Right ventricle myocardium inferior (tissue), 1 donor: ENCODE measurements at places on chromosomes 4 and X. TPM values are rescaled to one million over a fixed set of nuclear protein-coding genes. Genes with fewer than 3 reads are reported as not detected.

GRCh38 chr4:67918428-67918827 lies 34.6 kb upstream of the TMPRSS11D start:
- DNase-seq = no peak

DNA sequence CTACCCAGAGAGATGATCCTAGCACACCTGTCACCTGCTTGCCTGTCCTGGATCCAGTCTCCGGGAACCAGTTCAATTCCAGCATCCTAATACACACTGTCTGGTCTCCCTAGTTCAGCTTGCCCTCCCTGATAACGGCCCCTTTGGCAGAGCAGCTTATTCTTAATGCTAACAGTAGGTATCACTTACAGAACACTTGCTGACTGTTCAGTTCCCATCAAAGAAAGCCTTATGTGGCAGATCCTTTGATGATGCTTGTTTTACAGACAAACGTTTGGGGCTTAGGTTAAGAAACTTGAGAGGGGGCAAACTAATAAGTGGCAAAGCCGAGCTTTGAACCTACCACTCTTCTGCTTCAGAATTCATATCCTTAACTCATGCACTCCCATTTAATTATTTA lies 890 bp downstream of the RASSF6 start:
- DNase-seq = no peak

GRCh38 chr4:74016068-74016467 lies 17.6 kb upstream of the CXCL5 start:
- no peak for DNase-seq

- DNase-seq = no peak
Observed at GRCh38 chr4:48270523-48270897, 872 bp upstream of the TEC start.

- peak; percentile 76 for DNase-seq
Observed at GRCh38 chrX:118976599-118977340, 2.4 kb downstream of the LONRF3 start.

- DNase-seq = no peak
Observed at GRCh38 chr4:77349796-77350195, 192.8 kb downstream of the CCNG2 start.

DNA sequence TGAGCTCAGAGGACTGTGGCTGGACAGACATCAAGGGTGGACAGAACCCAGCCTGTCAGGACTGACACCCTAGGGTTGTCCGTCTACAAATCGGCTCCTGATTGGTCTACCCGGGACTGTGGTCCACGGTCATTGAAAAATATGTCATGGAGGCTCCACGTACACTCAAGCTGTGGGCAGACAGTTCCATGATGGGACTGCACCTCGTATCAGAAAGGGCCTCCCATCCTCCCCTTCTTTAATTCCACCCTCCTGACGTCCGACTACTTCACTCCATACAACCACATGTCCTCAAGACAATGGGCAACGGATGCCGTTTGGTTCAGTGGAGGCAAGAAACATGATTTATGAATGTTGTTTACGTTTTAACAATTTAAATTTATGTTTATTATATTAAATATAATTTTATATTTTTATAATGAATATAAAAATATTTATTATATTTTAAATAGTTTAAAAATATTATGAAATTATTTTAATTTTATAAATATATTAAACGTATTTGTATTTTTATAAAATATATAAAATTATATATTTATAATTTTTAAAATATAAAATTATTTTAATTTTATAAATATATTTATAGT lies 58.0 kb upstream of the SHOX start:
- DNase-seq = no peak

- no peak for DNase-seq
Observed at GRCh38 chrX:45849261-45849862, 648.7 kb upstream of the DIPK2B start.

- no peak for DNase-seq
Observed at GRCh38 chr4:108199881-108200280, 31.1 kb upstream of the LEF1 start.

DNA sequence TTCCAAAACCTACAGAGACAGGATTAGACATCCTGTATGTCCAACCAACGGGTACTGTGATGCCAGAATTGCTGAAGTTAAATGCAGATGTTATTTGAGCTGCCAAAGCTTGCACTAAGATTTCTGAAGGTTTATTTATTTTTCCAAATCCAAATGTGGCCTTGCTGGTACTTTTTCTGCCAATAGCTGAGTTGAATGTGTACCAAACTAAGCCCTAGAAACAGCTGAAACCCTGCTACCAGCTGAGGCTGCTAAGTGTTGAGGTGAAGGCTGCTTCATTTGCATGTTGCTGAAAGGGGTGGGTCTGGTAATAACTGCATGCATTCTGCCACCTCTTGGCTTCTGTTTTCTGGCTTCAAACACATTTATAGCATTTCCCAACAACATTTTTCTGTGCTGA lies 366.5 kb downstream of the FAT4 start:
- no peak for DNase-seq

- peak; percentile 52 for DNase-seq
Observed at GRCh38 chr4:1318488-1319213, 28.4 kb upstream of the UVSSA start.

GRCh38 chrX:39163581-39164126 lies 362.4 kb downstream of the MID1IP1 start:
- DNase-seq = no peak

- no peak for DNase-seq
Observed at GRCh38 chr4:90074322-90074886, 52.8 kb upstream of the CCSER1 start.

DNA sequence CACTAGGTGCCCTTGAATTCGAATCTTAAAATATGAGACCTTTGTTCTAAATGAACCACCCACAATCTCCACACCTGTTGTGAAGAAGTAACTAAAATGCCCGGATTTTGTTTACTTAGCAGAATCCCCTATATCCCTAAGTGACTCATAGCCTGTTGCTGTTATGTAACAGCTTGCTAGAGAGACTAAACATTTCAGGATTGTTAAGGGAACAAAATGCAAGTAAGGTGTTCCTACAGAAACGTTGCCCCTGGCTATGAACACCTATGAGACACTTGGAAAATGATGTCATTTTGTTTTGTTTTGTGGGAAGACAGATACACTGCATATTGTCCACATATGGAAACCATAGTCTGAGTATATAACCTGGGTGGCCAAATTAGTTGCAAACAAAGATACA lies 24.2 kb upstream of the MXRA5 start:
- DNase-seq = no peak

- DNase-seq = no peak
Observed at GRCh38 chrX:108359806-108360602, 78.2 kb downstream of the COL4A6 start.

- DNase-seq = no peak
Observed at GRCh38 chr4:95963456-95963855, 123.6 kb downstream of the PDHA2 start.

DNA sequence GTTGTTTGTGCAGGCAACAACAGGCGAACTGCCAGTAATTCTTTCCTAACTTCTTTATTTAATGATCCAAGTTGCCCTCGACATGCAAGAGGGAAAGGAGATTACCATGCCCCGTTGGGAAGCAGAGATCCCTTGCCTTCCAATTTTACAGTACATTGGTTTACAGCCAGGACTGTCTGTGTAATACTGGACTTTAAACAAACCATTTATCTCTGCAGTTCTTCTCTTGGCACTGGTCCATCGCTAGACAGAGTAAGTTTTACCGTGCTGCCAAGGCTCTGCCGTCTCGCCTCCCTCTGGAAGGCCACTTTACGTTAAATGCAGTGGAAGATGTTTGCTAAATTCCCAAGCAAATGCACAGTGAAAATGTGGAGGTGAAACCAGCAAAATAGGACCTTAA lies 660.3 kb upstream of the PRKX start:
- no peak for DNase-seq

DNA sequence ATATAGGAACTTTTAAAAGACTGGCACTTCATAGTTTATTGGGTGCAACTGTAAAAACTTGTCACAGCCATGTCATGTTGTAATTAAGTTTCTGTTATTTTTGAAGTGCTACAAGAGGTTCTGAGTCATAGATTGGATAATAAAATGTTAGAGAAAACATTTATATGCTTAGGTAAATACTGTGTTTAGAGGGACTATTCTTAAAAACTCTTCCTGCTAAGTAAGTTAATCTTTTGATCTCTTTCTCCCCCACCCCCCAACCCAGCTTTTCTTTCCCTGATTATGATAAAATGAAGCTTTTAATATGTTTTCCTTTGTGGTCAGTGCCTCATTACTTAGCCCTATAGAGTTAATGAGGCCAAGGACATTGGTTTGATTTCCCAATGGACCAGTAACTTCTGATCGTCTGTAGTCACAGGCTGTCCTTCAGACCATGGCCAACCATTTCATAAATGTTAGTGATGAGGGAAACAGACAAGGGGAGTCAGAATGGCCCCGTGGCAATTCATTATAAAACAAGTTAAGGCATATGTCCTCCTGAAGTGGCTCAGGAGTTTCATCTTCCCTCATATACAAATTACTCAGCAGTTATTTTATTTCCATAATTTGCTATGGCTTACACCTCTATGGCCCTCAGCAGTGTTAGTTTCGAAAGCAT lies 3.9 kb upstream of the PDLIM5 start:
- no peak for DNase-seq

GRCh38 chr4:134200811-134201215 lies 776 bp downstream of the PABPC4L start:
- DNase-seq = no peak

- DNase-seq = no peak
Observed at GRCh38 chrX:2526390-2526789, 25.6 kb upstream of the DHRSX start.

DNA sequence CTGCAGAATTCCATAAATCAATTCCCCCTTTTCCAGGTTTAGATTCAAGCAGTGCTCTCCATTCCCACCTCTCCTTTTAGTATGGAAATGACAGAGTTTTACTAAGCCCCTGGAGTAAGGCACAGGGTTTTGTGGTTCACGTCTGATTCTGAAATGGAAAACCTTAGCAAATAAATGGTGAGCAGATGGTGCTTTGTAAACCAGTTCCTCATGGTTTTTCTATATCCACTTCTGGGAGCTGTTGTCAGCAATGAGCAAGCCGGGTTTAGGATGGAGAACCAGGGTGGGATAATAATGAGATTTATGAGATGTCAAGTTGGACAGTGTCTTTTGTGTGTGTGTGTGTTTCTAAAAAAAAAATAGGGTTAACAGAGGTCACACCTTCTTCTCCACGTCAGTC lies 113.8 kb upstream of the RBPJ start:
- no peak for DNase-seq

GRCh38 chr4:182764642-182765041 lies 152.5 kb downstream of the DCTD start:
- no peak for DNase-seq

DNA sequence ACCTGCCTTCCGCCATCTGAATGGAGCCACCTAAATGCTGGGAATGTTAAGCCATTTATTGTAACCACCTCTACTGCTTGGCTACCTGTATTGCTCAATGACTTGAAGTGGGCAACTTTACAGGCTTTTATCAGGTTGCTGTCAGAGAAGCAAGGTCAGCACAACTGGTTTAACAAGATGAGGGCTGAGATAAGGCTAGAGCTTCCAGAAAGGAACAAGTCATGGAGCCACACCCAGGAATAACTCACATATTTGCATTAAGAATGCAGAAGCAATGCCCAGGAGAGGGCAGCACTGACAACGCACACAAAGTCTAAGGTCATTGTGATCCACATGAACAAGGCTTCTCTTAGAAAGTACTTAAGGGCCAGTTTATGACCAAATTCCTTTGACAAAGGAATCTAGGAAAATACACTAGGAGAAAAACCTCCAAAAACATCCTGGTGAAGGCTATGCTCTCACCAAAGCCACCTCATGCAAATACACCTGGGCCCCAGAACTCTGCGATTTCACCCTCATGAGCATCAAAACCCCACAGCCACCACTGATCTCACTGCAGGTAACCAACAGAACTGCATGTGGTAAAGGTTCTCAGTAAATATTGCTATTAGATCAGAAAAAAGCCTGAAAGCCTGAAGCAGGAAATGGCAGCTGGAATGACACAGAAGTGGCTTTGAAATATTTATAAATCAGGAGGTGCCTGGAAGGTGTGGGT lies 15.0 kb upstream of the STS start:
- DNase-seq = no peak

DNA sequence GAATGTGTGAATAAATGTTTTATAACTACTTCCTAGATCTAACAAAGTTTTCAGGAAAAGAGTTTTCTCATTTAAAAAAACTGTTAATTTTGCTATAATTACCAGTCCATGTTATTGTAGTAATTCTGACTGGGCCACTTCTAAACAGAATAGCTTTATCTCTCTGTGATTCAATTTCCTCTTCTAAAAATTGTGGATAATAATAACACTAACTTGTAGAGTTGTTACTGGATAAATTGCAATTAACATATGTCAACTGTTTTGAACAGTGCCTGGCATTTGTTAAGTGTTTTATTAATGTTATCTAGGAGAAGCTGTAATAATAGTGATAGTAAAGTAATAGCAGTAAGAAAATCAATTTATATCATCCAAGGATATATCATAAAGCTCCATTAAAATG lies 162.3 kb downstream of the BTC start:
- no peak for DNase-seq

- no peak for DNase-seq
Observed at GRCh38 chr4:878796-879728, 53.1 kb downstream of the GAK start.

- no peak for DNase-seq
Observed at GRCh38 chr4:78829296-78829695, 53.1 kb downstream of the BMP2K start.

DNA sequence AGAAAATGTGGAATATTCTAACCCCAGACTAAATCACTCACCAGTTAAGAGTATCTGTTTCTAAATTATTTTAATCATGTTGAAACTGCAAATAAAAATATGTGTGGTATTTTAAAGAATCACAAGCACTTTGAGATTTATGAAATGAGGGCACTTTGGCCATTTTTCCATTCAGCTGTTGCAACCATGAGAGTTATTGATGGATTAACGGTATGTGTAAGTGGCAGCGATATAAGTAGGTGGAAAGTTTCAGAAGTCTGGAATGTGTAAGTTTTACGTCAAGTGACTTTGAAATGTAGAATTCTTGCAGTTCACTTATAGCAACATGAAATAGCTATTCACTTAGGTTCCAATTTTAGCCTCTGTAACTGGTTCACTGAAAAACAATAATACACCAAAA lies 905.1 kb upstream of the SLIT2 start:
- no peak for DNase-seq

GRCh38 chr4:99540277-99540939 lies 23.4 kb downstream of the TRMT10A start:
- DNase-seq = no peak

- DNase-seq = no peak
Observed at GRCh38 chrX:46670316-46670715, 88.6 kb downstream of the SLC9A7 start.

NEIL3 gene
- total RNA-seq = 0.16 TPM

ARMCX1 gene
- 29.6 TPM for total RNA-seq

MAGEB18 gene
- not detected for total RNA-seq

GNRHR gene
- total RNA-seq = not detected

EDA gene
- 12.4 TPM for total RNA-seq

CHRDL1 gene
- 3.2 TPM for total RNA-seq

AFP gene
- total RNA-seq = not detected

SSX7 gene
- total RNA-seq = not detected

ATP1B4 gene
- total RNA-seq = not detected

HNRNPD gene
- total RNA-seq = 111 TPM

S100G gene
- total RNA-seq = not detected

RNF212 gene
- total RNA-seq = 1.7 TPM

GUCY1B1 gene
- total RNA-seq = 32.6 TPM
